Renal cortical epithelial cell (primary cell): ENCODE measurements at places on chromosomes 1 and 21. TPM values are rescaled to one million over a fixed set of nuclear protein-coding genes. Genes with fewer than 3 reads are reported as not detected.

Gene NEK2
- total RNA-seq = 0.85 and 15.1 TPM in 2 replicates

Gene AMY2A
- not detected in 2 replicates for total RNA-seq

Gene ARMH1
- total RNA-seq = 6.7 TPM in 1 of 2 replicates, not detected in the other

Gene PLA2G4A
- total RNA-seq = 0.94 and 1.7 TPM in 2 replicates

Gene VTCN1
- total RNA-seq = 16.3 and 19.9 TPM in 2 replicates

Gene ZSWIM5
- total RNA-seq = 0.35 and 0.75 TPM in 2 replicates

- no peak for DNase-seq
Measured at GRCh38 chr1:211637066-211637465, 38.4 kb downstream of the NEK2 start.

DNA sequence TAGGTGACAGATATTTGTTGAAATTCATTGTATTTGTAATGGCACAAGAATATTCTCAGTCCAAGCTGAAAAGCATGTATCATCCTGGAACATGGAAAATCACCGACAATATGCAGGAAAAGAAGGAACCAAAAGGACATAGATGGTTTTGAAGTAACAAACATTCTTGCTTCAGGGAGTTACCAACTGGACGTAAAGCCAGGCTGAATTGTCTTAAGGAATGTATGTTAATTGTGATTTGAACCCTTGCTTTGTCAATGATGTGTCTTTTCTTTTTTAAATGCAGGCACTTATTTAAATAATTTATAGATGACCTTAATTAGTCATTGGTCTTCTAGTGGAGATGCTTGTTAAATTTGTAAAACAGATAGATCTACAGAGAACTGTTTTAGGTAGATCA lies 489.4 kb upstream of the ZP4 start:
- DNase-seq = no peak

GRCh38 chr1:246066573-246066972 lies 440.5 kb downstream of the SMYD3 start:
- peak; percentile 61 for DNase-seq

GRCh38 chr1:232629250-232630046 lies 485 bp downstream of the SIPA1L2 start:
- DNase-seq = no peak

DNA sequence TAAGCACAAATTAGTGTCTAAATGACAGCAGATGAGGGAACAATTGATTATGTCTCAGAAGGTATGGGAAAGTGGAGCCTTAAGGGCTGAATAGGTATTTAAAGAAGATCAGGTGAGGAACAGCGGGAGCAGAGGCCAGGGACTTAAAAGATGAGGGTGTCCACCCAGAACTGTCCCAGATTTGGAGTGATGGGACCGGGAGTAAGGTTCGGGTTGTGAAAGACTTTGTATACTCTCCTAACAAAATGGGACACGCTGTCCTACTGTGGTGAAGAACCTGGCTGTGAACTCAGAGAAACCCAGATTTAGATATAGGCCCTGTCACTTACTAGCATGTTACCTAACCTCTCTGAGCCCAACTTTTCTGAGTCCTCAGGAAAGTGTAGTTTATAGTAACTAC lies 140.6 kb downstream of the C1orf21 start:
- no peak for DNase-seq

GRCh38 chr1:169779970-169780369 lies 14.7 kb downstream of the METTL18 start:
- peak; percentile 93 for DNase-seq

DNA sequence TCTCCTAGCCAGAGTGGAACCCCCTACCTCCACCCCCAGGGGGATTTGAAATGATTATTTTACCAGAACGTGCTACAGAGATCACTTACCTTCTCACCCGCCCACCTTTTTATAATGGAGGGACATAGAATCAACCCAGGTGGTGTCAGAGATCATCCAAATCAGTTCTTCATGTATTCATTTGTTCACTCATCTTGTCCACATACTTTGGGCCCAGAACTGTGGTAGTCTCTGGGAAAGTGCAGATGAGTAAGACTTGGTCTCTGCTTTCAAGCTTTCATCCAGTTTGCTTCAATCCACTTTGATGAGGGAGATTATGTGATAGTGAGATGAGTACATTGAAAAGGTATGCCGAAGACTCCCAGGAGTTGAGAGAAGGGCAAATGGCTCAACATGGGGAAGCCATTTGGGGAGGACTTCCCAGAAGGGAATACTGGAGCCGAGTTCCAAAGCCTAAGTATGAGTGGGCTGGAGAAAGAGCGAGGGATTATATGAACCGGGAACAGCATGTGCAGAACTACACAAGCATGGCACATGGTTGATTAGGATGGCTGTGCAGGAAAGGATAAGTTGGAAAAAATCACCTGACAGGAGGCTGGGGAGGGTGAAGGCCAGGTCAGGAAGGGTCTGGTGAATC lies 1.9 kb downstream of the FGGY start:
- no peak for DNase-seq

DNA sequence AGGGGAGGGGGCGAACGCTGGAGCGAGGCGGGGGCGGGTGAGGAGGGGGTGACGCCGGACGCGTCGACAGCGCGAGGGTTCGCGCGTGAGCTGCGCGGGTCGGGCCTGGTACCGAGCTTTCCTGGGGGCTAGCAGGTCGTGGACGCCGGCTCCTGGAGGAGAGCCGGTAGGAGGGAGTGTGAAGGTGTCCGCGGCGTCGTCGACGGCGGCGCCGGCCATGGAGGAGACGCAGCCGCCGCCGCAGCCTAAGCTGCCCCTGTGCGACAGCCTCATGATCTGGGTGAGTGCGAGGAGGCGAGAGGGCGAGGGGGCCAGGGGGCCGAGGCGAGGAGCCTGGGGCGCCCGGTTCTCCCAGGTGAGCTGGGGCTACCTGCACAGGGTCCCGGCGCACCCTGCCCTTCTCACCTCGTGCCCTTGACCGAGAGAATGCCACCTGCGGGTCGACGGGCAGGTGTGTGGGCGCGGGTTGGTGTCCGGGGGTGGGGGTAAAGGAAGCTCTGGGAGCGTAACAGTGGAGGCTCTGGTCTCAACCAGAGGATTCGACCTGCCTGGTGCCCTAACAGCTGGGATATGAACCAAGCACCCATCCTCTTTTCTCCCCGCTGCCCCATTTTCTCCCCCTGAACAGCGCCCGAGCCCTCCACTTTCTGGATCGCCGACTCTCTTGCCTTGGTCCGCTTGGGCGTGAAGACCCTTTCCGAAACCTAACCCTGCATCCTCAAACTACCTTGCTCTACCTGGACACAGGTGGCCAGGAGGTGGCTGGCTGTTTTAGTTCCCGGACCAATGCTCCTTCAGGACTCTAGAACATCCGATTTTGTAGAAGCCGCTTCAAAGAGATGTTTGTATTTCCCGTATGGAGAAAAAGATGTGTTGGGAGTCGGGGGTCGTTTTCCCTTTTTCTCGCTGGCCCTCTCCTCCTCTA lies at the start of gene HOOK1:
Gene HOOK1 (plus strand): TSS at position 49 of the 925 bp plus-strand sequence. CDS start 169 bp downstream, at position 218.
- DNase-seq = no peak

DNA sequence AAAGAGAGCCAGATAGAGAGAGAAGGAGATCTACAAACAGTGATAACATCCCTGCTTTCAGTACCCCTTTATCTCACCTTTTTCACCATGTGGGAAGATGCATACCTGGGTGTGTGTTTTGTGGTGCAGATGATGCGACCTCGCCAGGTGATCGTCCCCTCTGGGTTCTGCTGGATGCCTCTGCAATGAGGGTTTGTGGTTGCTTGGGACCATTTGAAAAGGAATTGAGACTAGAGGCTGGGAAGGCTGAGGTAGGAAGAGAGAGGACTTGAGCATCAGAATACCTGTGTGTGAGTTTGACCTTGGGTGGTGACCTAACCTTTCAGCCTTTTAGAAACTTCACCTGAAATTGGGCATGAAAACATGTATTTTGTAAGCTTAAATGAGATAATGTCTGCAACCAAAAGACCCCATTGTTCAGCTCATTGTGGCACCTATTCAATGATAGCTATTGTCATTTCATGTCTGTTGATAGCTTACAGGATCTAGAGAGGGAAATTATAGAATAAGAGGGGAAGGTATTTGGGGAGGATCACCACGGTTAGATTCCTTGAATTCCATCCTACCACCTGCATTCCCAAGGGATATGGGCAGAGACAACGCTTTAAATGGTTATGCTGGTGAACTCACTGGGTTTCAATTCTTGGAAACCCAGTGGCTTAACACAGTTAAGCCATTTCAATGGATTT lies 125.7 kb downstream of the IGSF21 start:
- no peak for DNase-seq

- DNase-seq = no peak
Measured at GRCh38 chr1:171427852-171428471, 57.4 kb upstream of the PRRC2C start.

- DNase-seq = peak; percentile 59
Measured at GRCh38 chr1:2533365-2533764, 3.3 kb upstream of the HES5 start.

GRCh38 chr1:184752656-184753055 lies 2.0 kb downstream of the EDEM3 start:
- no peak for DNase-seq

DNA sequence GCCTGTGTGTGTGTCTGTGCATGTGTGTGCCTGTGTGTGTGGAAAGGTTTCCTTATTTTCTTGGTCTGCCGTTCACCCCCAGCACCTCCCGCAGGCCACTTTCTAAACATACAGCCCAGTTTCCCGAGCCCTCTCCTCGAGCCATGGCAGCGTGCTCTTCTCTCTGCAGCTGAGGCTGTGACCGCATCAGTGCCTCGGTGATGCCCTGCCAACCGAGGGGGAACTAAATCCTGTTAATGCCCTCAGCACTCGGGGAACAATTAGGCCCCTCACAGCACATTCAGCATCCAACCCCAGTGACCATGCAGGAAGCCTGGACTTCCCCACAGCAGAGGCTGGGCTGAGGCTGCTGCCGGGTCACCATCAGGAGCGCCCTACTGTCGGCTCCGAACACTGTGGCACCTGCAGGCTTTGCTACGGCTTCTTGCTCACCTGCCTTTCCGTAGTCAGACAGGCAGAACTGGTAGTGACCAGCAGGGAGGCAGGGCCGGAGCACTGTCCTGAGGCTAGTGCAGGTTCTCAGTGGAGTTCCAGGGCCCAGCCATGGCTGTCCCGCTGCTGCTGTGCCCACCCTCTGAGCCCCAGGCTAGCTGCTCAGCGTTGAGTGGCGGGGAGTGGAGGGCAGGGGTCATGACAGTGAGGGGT lies 8.1 kb downstream of the GPR137B start:
- no peak for DNase-seq

GRCh38 chr1:36354486-36354885 lies 31.0 kb upstream of the EVA1B start:
- DNase-seq = no peak

DNA sequence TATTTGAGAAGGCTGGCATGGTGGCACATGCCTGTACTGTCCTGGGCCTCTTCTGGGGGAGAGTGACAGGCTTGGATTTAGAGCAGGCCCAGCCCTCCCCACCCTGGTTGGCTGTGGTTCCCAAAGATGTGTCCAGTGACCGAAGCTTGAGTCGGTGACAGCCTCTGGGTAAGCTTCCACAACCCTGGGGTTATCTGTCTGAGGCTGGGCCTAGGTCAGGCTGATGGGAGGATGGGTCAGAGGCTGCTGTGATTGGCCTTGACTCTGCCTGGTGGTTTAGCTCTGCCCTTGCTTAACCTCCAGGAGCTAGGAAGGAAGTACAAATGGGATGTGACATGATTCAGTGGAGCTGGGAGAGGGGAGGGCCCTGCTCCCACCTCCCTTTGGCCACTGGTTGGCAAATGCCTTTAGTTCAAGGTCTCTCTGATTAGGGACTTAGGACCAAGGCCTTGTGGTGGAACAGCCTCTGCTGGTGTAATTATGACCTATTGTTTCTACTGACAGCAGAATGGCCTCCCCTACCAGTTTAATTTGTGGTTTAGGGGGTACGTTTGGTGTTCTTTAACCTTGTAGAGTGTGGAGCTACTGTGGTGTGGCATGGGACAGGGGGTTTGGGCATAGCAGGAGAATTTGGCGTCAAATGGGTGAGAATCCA lies 16.6 kb downstream of the NUDC start:
- DNase-seq = no peak

GRCh38 chr1:32770221-32770731 lies 46.9 kb downstream of the YARS1 start:
- DNase-seq = no peak

- no peak for DNase-seq
Measured at GRCh38 chr1:4179914-4180735, 280.1 kb upstream of the C1orf174 start.

- no peak for DNase-seq
Measured at GRCh38 chr1:215772151-215772550, 205.0 kb downstream of the KCTD3 start.

DNA sequence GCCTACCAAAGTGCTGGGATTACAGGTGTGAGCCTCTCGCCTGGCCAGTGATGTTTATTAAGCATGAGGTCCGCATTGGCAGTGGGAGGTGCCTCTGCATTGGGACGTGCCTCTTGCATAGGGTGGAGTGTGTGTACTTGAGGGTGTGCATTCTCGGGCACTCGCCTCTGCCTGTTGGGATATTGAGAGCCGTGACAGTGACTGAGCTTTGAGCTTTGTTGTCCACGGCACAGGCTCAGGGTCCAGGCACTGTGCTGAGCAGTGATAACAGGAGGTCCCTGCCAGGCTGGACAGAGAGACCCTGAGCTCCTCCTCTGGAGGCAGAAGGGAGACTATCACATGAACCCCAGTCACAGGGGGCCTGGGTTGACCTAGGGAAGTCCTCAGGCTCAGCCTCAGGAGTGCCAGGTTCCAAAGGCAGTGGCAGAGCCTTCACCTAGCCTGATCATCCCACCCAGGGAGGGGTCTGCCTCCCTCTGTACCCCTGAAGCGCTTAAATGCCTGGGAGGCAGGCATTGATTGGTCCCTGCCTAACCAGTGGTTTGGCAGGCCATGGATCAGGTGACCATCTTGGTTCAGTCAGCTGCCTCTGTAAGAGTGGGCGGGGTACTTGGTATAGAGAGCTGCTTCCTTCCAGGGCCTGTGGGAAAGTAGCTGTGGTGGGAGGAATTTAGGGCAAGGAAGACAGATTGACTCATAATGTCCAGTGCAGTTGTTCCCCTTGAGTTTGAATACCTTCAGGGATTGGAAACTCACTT lies 213.8 kb upstream of the TMEM51 start:
- peak; percentile 84 for DNase-seq

GRCh38 chr1:62198069-62198780 lies 3.6 kb downstream of the L1TD1 start:
- no peak for DNase-seq

DNA sequence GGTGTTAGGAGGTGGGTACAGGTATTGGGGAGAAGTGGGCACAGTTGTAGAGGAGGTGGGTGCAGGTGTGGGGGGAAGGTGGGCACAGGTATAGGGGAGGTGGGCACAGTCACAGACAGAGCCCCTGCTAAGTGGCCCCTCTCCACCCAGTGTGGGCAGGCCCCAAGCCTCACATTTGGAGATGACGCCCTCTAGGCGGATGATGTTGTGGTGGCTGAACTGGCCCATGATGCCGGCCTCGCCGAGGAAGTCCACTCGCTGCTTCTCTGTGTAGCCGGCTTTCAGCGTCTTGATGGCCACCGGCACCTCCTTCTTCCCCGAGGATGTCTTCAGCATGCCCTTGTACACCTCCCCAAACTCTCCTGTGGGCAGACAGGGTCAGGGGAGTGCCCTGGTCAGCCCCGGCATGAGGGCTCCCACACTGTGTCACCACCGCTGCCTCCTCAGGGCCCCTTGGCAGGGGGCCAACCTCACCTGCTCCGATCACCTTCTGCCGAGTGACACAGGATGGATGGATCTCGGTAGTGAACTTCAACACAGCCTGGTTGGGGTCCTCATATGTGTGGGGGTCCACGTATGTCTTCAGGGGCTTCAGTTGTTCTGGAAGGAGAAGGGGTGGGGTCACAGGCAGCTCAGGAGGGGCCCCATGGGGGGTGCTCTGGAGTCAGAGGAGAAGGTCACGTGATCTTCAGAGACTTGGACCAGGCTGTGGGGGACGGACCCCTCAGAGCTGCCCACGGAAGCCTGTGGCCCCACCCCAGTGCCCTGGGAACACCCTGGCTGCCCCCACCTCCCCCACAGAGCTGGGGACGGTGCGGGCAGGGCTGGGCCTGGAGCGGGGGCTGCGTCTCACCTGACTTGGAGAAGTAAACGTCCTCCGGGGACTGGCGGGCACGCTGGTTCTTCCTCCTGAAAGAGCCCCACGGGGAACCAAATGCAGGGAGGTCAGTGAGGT lies 22.6 kb downstream of the EPHA2 start:
- no peak for DNase-seq
